Chondrocyte (in vitro differentiated cells): ENCODE measurements at places on chromosomes 7 and 10.

DNA sequence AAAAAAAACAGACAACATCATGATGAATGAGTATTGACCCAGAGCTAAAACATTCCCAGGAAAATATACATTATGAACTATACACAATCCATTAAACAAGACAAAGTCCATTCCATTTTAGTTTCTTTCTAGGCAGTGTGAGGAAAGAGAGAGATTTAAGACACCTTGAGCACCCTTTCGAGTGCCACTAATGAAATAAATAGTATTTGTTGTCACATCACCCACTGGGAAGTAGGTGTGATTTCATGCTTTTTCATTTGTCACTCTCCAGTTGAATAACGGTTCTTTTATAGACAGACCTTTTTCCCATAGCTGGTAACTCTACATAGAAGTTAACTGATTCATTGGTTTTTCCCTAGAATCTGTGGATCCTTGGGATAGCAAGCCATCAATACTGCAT lies 29.9 kb upstream of the SEMA3A start:
- DNase-seq, result no peak

DNA sequence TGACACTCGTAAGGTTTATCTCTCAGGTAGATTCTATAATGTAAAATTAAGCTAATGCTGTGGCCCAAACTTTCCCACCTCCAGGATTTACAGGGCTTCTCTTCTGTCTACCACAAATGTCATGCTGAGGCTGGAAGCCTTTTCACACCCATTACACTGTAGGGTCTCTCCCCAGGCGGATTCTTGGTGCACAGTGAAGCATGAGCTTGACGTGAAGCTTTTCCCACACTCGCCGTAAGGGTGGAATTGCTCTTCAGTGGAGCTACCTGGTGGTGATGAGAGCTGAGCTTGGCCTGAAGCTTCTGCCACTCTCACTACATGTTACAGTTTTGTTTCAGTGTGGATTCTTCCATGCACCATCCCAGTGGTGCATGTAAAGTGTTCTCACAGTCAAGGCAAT lies 11.4 kb downstream of the FAM200A start:
- no peak for DNase-seq

DNA sequence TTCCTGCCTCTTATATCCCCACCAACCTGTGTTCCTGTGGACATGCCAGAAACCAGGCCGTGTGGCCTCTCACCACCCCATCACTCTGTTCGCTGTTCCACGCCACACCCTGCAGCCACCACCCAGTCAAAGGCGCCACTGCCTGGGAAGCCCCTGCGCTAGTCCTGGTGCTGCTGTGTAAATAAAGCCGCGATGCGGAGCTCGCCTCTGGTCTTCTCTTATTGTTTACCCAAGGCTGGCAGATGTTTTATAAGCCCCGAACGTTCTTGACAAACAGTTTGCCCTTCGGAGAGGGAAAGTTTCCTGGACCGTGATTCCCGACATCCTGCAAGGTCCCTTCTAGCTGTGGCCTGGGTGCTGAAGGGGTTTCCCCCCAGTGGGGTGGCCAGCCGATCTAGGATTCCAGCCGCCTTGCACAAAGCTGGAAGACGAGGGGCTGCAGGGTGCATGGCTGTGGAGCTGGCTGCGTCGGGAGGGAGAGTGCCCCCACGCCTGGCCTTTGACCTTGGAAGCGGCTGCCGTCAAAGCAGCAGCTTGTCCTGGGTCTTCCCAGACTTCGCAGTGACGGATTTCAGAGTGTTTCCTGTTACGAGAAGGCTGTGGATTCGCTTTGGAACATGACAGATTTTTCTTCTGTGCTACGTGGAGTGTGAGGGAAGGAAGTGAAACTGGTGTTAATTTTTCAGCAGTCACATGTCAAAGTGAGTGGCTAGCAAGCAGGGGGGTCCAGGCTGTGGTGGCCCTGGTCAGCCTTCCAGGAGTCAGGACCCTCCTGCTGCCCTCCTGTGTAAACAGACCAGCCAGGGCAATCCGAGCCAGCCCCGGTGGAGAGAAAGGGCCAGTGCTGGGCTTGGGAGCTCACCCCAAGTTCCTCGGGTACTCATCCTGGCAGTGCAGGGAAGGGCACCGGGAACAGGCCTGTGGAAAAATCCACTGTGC lies 61.6 kb downstream of the LHPP start:
- peak; percentile 86 for DNase-seq

GRCh38 chr7:121331574-121331973 lies 2.8 kb downstream of the WNT16 start:
- no peak for DNase-seq

DNA sequence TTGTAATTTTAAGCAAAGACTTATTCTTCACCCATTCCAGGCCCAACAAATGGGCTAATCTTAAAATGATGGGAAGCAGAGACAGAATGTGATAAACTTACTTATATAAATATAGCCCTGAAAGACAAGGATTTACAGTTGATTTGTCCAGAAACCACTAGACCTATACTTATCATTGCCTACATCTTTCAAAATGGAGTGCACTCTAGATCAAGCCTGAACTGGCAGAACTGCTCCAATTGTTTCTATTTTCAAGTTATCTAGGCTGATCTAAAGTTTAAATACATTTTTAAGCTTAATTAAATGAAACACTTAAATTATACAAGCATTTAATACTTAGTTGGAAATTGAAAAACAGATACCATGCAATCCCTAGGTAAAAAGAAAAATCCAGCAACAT lies 24.9 kb upstream of the PALS2 start:
- no peak for DNase-seq

DNA sequence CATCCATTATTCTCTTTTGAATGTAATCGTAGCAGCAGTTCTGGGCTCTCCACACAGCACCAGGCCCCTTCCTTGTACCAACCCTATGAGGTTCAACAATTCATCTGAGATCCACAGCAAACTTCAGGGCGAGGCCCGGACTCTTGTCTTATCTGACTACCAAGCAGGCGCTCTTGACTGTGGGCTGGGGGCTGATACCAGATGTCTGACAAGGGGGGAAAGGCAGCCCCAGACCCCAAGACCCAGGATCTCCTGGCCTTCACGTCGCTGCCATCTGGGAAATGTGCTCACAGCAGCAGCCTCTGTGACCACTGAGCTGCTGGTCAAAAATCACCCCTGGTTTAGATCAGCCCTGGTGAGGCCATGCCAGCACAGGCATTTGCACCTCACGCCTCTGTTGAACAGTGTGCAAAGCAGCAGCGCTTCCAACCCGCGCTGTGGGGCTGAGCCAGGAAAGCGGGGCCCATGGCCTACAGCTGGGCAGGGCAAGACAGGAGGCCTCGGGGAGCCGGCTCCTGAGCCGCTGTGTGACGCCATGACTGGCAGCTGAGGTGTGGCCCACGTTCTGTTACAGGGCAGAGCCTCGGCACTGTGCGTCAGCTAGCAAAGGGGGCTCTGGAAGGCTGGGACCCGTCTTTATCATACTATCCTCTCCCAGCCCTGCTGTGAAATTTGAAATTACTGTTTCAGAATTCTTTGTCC lies 143.9 kb downstream of the PAXIP1 start:
- no peak for DNase-seq

DNA sequence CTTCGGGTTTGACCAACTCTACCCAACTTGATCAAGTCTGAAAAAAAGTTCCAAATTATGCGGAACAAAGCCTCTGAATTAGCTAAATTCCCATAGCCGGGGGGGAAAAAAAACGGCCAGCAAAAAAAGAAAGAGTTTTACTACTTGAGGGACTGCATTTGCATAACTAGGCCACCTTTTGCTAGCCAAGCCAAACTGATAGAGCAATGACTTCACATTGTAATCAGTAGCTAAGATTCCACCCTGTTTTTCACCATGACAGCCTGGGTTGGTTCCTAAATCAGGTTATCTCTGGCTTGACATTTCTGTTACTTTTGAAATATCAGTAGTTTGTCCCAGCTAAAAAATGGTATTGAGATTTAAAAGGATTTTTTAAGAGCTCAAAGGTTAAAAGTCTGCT lies 31.4 kb upstream of the CREB3L2 start:
- DNase-seq, result no peak

DNA sequence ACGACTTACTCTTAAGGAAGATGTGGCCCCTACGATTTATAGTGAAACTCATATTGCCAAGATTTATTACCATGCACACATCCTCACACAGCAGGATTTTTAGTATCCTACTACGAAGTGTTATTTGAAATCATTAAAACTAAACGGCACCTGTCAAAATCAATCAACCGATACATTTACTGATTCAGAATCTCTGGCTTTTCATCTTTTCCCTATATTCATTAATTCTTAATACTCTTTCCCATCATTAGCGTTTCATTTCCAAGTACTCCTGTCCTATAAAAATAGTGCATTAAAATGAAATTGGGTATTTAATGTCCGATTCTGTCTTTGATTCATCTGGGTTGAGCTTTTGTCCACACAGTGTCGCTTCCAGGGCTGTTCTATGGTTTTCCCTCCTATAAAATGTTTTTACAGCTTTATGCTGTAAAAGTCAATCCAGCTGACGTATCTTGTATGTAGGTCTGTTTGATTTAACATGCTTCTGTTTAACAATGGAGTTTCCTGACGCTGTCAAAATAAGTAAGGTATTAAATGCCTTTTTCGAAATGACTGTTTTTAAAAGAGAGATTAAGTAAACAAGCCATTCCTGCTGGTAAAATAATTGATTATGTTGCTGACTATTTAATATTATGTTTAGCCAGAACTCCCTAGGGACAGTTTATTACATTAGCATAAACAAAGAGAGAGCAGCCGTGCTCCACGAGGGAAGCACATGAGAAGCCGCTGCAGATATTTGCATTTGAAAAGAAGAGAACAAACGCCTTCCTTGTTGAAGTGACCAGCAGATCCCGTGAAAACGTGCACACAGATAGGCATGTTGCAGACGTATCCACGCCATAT lies 22.3 kb upstream of the SFMBT2 start:
- DNase-seq, result no peak

DNA sequence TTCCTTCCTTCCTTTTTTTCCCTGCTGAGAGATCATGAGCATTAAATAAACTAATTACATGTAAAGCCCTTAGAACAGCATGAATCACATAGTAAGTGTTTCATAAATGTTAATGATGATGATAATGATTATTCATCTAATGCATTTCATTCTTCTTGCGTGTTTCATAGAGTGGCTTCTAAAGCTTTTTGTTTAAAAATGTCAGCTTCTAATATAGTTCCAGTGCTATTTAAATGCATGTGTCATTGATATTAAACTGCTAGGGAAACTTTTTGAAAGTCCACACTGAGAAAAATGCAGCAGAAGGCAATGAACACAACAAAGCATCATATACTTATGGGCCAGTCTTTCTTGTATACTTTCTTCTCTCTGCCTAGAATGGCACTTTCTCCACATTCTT lies 894.8 kb downstream of the REEP3 start:
- no peak for DNase-seq

GRCh38 chr7:16734148-16734726 lies 19.3 kb upstream of the TSPAN13 start:
- DNase-seq, result no peak

GRCh38 chr10:92972886-92973285 lies 87.7 kb upstream of the CYP26C1 start:
- no peak for DNase-seq

DNA sequence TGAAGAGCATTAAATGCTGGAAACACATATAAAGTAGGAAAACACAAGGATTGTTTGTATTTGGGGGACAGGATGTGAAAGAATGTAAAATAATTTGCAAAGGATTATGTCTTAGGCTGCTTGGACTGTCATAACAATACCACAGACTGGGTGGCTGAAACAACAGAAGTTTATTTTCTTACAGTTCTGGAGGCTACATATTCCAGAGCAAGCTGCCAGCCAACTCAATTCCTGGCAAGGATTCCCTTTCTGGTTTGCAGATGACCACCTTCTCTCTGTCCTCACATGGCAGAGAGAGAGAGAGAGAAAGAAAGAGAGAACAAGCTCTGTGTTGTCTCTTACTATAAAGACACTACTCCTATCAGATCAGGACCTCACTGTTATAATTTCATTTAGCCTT lies 8.8 kb upstream of the LAMB4 start:
- no peak for DNase-seq

GRCh38 chr10:103812432-103812831 lies 42.9 kb downstream of the SH3PXD2A start:
- DNase-seq, result peak; percentile 28
